ENCODE measurements at places on chromosomes 7 and 10. TPM values are rescaled to one million over a fixed set of nuclear protein-coding genes. Genes with fewer than 3 reads are reported as not detected.

The ATG9B gene
- 22.7 TPM for polyA plus RNA-seq

The ABCC2 gene
- polyA plus RNA-seq: 0.12 TPM

The SH2D4B gene
- not detected for polyA plus RNA-seq

The ERVW-1 gene
- 1.2 TPM for polyA plus RNA-seq

The USP54 gene
- 10.6 TPM for polyA plus RNA-seq

The CNTNAP2 gene
- 5.1 TPM for polyA plus RNA-seq

The SPDYE16 gene
- 0.87 TPM for polyA plus RNA-seq

The CTAGE8 gene
- 0.21 TPM for polyA plus RNA-seq

The CALML5 gene
- polyA plus RNA-seq: not detected

The HTR5A gene
- polyA plus RNA-seq: not detected

The ADRB1 gene
- polyA plus RNA-seq: 1.6 TPM

The FGFBP3 gene
- 26.4 TPM for polyA plus RNA-seq

The SLC26A5 gene
- polyA plus RNA-seq: 0.12 TPM

The MKI67 gene
- 80.5 TPM for polyA plus RNA-seq

The GJD4 gene
- not detected for polyA plus RNA-seq

The RAMP3 gene
- not detected for polyA plus RNA-seq

The PVRIG gene
- polyA plus RNA-seq: 2.3 TPM

The PRLHR gene
- not detected for polyA plus RNA-seq

The CDHR1 gene
- polyA plus RNA-seq: 0.72 TPM

The ANK3 gene
- 44.9 TPM for polyA plus RNA-seq

The SGPL1 gene
- 42.9 TPM for polyA plus RNA-seq

The PRSS37 gene
- 0.12 TPM for polyA plus RNA-seq

The INHBA gene
- polyA plus RNA-seq: 8.2 TPM

The DNAJB12 gene
- polyA plus RNA-seq: 23.8 TPM

The PSMA2 gene
- polyA plus RNA-seq: 371 TPM

The LRRN3 gene
- 84.6 TPM for polyA plus RNA-seq

The IKZF1 gene
- not detected for polyA plus RNA-seq
